CD4-positive, alpha-beta T cell treated with Interferon gamma for 1 hour (primary cell): ENCODE measurements at places on chromosomes 1 and 21.

- DNase-seq, result no peak
Observed at GRCh38 chr1:246300626-246301549, 206.2 kb downstream of the SMYD3 start.

- DNase-seq, result no peak
Observed at GRCh38 chr1:164598719-164599118, 39.7 kb downstream of the PBX1 start.

GRCh38 chr1:38018864-38019343 lies 6.4 kb downstream of the UTP11 start:
- DNase-seq, result no peak

- no peak for DNase-seq
Observed at GRCh38 chr21:43270800-43271301, 102.0 kb downstream of the CRYAA start.

GRCh38 chr1:227792216-227793078 lies 23.0 kb upstream of the PRSS38 start:
- DNase-seq, result no peak

DNA sequence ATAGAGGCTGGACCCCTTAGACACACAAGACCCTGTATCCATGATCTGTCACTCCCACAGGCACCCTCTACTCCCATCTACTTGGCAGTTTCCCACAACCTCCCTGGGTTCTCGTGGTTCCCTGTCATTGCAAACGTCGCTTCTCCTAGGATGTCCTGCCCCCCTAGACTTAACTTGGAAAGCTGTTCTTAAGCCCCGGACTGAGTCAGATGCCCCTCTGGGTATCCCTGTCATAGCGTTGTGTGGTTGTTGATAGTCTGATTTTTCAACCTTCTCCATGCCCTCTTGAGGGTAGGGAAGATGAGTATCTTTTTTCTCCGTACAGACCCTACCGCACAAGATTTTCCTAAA lies 11.8 kb downstream of the RCC1 start:
- DNase-seq, result no peak
